ENCODE measurements at places on chromosomes 6 and 20.

- no peak for DNase-seq
Measured at GRCh38 chr6:1597924-1598323, 11.8 kb upstream of the FOXC1 start.

- no peak for DNase-seq
Measured at GRCh38 chr6:74626288-74626687, 579.6 kb downstream of the COL12A1 start.

DNA sequence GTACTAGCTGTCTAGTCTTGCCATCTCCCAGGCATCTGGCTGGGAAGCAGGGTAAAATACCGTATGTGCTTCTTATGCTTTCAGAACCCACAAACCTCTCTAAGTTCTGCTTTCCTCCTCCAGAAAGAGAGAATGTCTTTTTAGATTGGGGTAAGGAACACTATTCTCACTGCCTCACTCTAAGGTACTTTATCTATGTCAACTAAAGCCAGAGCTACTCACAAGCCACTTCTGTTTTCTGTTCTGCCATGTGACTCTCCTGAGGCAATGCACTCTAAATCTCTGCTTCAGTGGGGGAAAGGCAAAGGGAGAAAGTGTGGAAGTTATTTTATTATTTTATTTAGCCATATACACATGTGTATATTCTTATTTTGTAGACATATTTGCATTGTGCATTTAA is 15.6 kb downstream of the MEP1A start:
- no peak for DNase-seq

DNA sequence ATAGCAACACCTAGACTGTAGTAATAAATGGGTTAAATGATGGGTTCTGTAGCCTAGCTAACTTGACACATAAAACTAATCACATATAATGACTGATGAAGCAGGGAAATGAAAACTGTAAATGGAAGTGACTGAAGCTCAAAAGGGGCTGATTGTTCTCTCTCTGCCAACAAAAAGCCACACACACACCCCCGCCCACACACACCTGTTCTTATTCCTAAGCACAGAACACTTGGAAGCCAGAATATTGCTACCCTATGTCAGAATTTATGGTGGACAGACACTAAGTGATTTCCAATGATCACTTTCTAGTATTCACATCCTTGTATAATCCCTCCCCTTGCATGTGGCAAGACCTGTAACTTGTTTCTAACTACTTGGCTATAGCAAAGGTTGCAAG is 603.5 kb downstream of the UTRN start:
- no peak for DNase-seq

DNA sequence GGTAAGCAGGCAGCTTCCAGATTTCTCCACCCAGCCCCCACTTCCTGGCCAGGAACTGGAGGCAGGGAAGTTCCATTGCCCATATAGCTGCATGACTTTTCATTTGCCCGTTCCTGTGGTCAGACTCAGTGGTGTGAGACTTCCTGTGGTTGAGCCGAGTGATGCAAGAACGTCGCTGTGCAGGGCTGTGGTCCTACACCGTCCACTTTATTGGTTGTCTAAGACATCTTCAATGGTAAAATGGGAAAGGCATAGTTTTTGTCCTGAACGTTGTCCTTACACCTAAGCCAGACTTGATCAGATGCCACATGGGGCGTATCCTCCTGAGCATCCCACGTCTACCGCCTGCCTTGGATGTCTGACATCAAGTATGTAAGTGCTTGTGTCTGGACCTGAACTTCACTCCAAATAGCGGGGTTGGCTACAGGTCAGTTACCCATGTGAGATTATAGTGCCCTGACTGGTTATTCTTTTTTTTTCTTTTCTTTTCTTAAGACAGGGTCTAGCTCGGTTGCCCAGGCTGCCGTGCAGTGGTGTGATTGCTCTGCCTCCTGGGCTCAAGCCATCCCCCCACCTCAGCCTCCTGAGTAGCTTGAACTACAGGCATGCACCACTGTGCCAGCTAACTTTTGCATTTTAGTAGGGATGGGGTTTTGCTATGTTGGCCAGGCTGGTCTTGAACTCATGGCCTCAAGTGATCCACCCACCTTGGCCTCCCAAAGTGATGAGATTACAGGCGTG is 25.9 kb upstream of the GTSF1L start:
- DNase-seq = peak; percentile 77

GRCh38 chr20:51610761-51611624 is 68.5 kb upstream of the NFATC2 start:
- DNase-seq = no peak

DNA sequence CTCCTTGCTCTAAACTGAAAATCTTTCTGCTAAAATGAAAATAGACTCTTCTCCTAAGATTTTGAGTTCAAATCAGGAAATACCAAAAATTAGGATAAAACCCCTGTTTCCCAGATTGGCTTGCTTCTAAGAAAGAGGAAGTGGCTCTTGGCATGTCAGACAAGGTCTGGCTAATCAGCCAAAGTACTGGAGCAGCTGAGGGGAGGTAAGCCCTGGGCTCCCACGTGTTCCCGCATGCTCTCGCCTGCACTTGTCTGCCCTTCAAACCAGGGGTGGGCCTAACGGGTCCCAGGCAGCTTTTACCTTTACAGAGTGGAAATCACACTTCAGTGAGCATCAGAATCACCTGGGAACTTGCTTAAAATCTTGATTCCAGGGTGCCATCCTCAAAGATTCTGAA is 43.2 kb upstream of the GABRR1 start:
- DNase-seq = no peak

- no peak for DNase-seq
Measured at GRCh38 chr20:37220731-37221130, 40.9 kb downstream of the GHRH start.

GRCh38 chr20:44113618-44114376 is 73.2 kb downstream of the JPH2 start:
- no peak for DNase-seq

DNA sequence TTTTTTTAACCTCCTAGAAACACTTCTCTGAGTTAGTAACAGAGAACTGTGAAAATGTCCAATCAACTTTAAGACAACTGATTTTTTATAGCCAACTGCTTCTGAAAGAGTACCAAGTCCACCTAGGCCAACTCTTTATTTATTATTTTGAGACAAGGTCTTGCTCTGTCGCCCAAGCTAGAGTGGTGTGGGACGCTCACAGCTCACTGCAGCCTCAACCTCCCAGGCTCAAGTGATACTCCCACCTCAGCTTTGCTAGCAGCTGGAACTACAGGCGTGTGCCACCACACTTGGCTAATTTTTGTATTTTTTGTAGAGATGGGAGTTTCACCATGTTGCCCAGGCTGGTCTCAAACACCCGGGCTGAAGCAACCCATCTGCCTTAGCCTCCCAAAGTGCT is 331.6 kb downstream of the RNGTT start:
- DNase-seq = no peak

DNA sequence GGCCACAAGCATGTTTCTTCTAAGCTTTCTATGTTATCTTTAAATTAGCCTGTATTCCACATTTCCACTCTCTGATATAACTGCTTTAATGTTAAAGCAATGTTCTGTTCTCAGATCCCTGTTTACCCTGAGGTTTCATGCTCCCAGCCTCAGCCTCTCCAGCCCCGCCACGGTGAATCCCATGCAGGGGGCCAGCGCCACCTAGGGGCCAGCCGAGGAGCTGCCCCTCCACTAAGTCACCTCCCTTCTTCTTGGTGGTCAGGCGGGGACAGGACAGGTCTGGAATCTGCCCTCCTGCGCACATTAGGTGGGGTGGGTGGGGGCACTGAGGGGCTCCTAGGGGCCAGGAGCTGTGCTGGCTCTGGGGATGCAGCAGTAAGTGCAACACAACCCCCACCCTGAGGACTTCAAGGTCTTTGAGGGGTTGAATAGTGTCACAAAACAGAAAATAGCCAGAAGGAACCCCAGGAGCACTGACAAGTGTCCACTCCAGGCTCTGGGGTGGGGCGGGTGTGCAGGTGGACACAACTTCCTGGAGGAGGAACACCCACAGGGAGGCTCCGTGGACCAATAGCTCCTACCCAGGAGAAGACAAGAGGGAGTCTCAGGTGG is 61.6 kb downstream of the RAB44 start:
- peak; percentile 94 for DNase-seq

DNA sequence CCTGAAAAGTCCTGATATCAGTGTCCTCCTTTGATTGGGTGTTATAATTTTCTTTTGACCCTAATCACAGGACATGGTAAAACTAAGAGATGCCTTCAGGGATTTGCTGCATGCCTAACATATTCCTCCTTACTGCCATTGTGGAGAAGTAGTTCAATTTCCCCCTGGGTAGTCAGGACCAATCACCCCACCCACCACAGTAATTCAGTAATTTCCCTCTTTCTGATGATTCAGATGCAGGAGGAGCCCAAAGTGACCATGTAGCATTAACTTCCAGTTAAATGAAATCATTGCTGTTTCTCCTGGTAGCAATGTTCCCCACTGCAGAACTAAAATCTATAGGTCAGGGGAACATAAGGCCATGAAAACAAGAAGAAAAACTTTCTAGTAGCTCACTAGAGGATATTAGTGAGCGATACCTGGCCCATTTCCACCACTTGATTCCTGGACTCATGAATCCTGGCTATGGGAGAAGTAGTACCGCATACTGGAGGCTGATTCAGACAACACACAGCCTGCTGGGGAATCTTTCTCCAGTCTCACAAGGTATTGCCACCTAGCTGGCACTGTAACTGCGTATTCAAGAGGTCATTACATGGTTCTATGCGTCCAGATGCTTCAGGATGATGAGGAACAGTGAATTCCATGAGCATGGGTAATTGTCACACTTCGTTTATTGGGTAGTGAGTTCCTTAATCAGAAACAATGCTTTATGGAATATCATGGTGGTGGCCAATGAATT is 561.2 kb downstream of the HAO1 start:
- DNase-seq = no peak

DNA sequence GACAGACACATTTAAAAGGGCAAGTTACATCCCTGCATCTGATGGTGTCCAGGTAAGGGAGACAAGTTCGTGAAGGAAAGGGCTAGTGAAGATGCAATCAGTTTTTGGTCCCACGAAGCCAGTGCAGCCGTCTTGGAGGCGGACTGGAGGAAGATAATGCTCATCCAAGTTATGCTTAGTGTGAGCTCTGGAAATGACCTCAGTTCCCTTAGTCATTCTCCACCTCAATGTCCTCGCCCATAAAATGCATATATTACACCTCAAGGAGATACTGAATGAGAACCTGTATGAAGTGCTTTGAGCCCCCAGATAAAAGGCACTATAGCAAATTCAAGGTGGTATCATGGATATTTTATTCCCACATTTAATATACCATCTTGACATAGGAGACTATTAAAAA is 358.8 kb downstream of the ADGRB3 start:
- no peak for DNase-seq

GRCh38 chr6:14466278-14466677 is 348.7 kb downstream of the CD83 start:
- no peak for DNase-seq

DNA sequence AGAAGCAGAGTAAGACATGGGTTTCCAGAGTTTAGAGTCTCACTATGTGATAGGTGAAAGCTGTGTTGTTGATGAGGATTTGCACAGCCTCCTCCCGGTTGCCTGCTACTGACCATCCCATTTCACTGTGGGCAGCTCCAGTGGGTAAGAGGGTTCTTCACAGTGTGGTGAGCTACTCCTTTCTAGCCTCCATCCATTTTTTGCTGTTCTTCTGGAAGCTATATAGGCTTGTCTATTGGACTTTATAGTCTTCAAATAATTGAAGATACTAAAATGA is 13.4 kb downstream of the UST start:
- DNase-seq = no peak

DNA sequence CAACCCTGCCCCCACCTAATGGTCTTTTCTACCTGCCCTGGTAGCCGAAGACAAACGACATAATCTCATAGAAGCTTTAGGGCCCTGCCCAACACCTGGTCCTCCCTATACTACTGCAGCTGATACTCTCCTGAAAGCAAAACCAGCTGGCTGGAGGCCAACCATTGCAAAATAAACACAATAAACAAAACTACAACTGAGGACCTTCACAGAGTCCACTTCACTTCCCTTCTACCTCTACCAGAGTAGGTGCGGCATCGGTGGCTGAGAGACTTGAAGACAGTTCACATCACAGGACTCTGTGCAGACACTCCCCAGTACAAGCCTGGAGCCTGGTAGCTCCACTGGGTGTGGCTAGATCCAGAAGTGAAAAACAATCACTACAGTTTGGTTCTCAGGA is 476.2 kb downstream of the MMUT start:
- no peak for DNase-seq

GRCh38 chr20:3165473-3166337 is 6.0 kb upstream of the FASTKD5 start:
- DNase-seq = peak; percentile 84

GRCh38 chr6:26172608-26172968 is 85.4 kb downstream of the HFE start:
- no peak for DNase-seq

DNA sequence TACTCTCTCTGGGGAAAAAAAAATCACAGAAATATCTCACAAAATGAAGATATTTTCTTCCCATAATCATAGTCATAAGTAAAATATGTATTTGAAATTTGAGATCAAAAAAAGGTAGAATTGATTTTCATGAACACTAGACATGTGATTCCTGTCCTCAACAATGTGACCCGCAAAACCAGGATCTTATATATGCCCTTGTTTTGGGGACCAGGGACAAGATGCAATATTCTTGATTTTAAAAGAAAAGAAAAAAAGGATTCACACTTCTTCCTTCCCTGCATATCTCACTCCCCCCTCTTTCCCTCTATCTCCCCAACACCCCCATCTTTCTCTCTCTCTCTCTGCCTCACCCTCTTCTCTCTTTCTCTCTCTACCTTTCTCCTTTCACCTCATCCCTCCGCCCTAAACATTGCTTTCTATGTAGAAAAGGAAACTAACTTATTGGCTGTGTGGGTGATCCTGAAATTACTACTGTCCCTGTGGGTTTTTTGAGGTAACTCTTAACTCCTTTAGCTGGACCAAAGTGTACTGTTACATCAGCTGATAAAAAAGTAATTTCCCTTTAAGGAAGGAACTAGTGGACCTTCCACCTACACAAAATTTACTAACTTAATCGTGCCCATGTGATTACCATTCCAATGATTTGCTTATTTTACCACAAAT is 85.6 kb downstream of the AIG1 start:
- no peak for DNase-seq

GRCh38 chr20:14232650-14233049 is 104.8 kb downstream of the FLRT3 start:
- no peak for DNase-seq

GRCh38 chr20:40945754-40946450 is 82.7 kb upstream of the TOP1 start:
- DNase-seq = peak; percentile 40

GRCh38 chr20:3699037-3699436 is 13.4 kb downstream of the SIGLEC1 start:
- no peak for DNase-seq

DNA sequence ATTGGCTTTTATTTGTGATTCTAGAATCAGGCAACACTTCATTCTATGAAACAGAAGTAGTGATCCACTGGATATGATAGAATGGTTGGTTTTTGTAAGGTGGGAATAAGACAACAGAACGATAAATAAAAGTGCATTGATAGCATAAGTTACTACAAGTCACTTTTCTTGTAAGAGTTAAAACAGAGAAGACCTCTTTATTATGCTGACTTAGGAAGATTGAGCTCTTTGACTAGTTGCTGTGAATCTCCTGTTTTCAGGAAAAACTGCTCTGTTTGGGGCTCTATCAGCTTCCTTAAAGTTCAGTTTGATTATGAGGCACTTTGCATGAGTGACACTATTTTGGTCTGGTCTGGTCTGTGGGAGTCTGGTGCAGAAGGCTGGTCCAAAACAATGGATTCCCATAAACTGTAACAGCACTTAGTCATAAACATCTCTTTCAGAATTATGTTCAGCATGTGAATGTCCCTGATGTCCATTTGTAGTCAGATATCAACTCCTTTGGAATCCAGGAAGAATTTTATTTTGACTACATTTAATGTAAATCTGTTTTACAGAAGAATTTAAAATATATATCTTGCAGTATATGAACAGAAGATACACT is 35.0 kb upstream of the DSE start:
- no peak for DNase-seq
